ENCODE measurements at places on chromosomes 6 and 20. TPM values are rescaled to one million over a fixed set of nuclear protein-coding genes. Genes with fewer than 3 reads are reported as not detected.

GRCh38 chr6:24072038-24072746, 53.8 kb upstream of the NRSN1 start:
- H3K27ac ChIP-seq: no peak overlapping the region
- DNase-seq: no peak
- no peaks in the 10 kb centered on the region for H3K36me3 ChIP-seq
- H3K4me1 ChIP-seq: no peaks in the 10 kb centered on the region

GRCh38 chr20:32206760-32207625, 550 bp downstream of the PLAGL2 start:
- H3K4me1 ChIP-seq: peaks cover 60% of the 10 kb centered on the region
- peak; percentile 6 for DNase-seq
- peak overlapping the region; percentile 83 for H3K27ac ChIP-seq

Gene BMP5
- total RNA-seq: not detected

Gene IL17F
- 2.3 TPM for total RNA-seq

GRCh38 chr6:168719901-168720300, 278.9 kb downstream of the SMOC2 start:
- H3K4me1 ChIP-seq: no peaks in the 10 kb centered on the region
- DNase-seq: no peak
- H3K4me3 ChIP-seq: no peak overlapping the region
- H3K36me3 ChIP-seq: no peaks in the 10 kb centered on the region

Gene IMPG1
- total RNA-seq: not detected

DNA sequence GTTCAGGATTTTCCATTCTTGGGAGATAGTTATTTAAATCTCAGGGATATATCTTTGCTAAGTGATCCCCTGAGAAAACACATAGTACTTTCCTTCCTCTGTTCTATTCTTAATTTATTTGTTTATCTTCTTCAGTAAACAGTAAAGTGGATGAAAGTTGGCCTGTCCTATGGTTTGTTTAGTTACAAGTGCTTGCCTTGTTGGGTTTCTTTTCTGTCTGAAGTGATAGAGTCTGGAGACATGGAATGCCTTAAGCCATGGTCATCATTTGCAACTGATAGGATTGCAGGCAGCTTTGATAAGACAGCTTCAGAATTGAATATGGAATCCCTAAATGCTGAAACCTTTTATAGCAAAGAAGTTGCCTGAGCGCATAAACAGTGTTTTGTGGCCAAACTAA, 4.9 kb downstream of the ADGRG6 start:
- H3K4me3 ChIP-seq: no peak overlapping the region
- H3K27me3 ChIP-seq: no peaks in the 10 kb centered on the region

All from CD8-positive, alpha-beta memory T cell (primary cell).